ENCODE measurements at places on chromosomes 6 and 20.

- DNase-seq = no peak
Measured at GRCh38 chr6:7770111-7770510, 44.2 kb downstream of the BMP6 start.

DNA sequence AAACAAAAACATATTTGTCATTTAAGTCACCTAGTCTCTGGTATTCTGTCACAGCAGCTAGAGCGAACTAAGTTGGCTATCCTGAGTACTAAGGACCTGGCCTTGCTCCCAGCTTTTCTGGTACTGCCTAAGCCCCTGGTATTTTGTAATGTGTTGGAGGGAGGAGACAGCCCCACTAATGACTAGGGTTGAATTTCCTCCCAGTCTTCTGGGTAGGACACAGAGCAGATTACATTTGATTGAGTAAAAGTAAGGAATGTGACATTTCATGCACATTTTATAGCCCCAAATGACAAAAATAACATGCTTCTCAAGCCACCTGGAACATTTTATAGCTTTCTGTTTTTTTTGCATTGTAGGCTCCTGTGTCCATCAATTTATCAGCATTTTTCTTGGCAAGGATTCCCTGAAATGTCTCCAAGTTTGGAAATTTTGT is 47.9 kb upstream of the DDR1 start:
- no peak for DNase-seq

DNA sequence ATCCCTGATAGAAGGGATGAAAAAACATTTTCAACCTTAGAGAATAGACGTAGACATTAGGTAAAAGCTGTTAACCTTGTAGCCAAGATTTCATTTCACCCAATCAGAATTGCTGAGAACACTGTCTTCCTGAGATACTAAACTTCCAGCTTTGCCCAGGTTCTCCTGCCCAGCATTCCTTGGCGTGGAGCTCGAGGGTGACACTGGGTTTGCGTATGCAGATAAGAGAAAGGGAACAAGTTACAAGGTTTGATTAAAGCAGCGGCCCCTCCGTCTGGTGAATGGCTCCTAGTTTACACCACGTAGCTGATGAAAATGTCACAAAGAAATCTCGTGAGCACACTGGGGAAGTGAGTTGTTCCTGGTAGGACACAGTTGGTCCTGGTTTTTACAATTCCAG is 247.8 kb downstream of the FARS2 start:
- no peak for DNase-seq

GRCh38 chr20:32519381-32519730 is 65.8 kb downstream of the NOL4L start:
- DNase-seq = no peak

DNA sequence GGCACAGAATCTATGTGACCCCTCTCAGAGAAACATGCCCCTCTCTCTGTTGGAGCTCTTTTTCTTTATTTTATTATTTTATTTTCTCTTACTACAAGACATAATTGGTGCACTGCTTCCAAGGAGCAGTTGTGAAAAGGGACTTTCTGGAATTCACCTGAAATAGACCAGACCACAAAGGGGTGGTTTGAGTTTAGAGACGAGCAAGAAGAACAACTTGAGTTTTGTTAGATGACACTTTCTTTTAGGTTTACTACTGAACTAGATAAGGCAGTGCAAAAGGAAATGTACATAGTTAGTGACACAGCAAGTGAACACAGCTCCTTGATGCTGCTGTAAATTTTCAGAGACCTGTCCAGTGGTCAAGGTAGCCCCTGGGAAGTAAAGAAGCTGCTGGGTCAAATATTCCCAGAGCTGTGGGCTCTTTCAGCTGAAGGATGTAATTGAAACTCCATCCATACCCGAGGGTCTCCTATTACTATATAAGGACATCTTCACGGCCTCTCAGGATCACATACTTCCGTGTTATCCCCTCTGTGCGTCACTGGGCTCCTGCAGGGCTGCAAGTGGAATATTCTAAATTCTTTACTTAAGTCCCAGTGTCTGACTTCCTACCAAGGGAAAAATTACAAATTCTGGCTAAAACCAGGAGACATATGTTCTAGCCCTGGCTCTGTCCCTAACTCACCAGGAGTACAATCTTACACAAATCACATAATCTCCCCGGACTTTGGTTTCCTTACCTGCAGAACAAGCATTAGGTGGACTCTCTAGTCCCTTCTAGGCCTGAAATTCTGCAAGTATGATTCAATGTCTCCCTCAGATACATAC is 69.1 kb upstream of the ADTRP start:
- no peak for DNase-seq

GRCh38 chr6:7561153-7561964 is 19.9 kb downstream of the DSP start:
- no peak for DNase-seq

GRCh38 chr6:5219011-5219691 is 41.6 kb downstream of the LYRM4 start:
- peak; percentile 28 for DNase-seq
